Activated naive CD4-positive, alpha-beta T cell treated with anti-CD3 and anti-CD28 coated beads, Interleukin-2, amount 50 U/mL, for 72 hours (primary cell): ENCODE measurements at places on chromosomes 4 and X. TPM values are rescaled to one million over a fixed set of nuclear protein-coding genes. Genes with fewer than 3 reads are reported as not detected.

DNA sequence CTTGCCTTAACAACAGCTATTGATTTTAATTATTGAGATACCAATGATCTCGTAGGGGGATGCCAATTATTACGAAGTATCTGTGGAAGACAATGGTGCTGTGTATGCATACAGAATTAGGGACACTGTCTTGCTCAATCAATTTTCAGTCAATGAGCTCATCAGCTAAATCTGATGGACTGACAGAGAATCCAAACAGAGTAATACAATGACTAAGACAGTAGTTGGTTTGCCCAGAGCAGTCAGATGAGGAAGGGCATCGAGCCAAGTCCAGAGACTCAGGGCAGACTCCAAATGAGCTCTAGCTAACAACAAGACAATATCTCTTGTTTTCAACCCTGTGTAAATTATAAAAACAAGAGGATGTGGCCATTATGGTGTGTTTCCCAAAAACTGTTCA is 14.7 kb upstream of the GSX2 start:
- no peak for DNase-seq

DNA sequence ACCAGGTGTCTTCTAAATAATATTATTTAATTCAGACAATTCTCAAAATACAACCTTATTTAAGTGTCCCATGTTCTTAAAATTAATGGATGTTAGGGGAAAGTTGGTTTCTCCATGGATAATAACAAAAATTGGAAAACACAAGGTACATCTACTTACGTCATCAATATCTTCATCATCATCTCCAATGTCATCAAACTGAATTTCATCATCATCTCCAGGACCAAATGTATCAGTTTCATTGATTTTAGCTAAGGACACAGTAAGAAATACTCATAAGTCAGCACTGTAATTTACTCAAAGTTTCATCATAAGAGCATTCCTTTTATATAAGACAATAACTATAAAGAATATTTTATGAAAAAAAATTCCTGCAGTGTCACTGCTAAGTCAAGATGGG is 11.3 kb downstream of the EIF1AX start:
- DNase-seq = no peak

DNA sequence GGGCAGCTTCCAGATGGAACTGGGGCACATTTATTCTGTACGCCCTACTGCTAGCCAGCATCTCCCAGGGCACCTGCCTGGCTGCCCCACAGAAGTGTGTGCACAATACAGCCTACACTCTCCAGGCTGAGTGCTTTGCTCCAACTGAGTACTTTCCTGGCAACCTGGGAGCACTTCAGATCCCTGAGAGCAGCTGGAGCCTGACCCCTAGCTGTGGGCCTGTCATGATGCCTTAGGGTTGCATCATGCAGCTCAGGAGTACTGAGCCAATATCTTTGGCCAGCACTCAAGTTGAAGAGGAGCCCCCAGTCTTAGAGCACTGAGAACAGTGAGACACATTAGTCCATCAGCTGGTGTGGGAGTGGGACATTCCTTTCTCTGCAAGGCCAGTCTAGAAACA is 321.9 kb downstream of the CFAP47 start:
- no peak for DNase-seq

GRCh38 chr4:1770791-1771231 is 22.3 kb upstream of the FGFR3 start:
- no peak for DNase-seq

- DNase-seq = no peak
These were observed 243.3 kb downstream of the LDB2 start for GRCh38 chr4:16655111-16655510.

DNA sequence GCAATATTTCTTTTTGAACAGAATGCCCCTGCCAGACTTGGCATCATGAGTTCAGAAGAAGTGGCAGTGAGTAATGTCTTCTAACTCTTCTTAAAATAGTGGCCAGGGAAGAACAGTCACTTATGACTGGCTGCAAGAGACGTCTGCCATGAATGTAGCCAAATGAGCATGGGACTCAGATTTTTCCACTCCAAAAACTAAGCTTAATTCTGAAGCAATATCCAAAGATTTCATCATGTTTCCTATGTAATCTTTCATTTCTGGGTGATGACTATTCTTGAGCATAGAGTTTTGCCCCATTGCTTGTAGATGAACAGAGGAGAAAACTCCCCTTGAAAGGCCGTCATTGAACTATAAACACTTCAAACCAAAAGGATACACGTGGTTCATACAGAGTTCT is 11.8 kb downstream of the AMBN start:
- no peak for DNase-seq

DNA sequence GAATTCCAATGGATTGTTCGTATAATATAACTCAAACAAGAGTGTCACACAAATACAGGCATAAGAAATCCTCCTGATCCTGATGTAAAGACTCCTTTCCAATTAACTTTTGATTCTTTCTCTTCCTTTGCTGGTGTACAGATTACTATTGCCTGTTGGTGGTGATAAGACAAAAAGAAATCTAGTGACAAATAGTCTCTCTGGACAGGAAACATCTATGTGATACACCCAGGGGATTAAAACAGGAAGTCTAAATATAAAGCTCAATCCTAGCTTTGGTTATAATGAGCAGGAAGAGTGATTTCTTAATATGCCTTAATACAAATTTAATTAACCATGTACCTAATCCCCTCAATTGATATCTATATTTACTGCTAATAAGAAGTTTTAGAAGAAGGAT is 45.1 kb downstream of the ARHGEF6 start:
- no peak for DNase-seq

DNA sequence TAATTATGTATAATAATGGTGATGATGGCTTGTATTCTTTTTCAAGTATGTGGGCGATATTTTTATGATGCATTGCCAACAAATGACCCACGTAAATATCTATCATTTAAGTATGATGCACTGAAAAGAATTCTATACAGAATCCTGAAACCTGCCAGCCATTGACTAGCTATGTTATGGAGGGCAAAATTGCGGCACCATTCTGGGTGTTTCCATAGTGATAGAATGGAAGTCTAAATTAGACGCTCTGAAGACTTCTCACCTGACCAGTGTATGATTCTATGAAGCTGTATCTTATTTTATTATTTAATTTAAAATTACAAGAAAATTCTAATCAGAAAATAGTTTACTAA is 677 bp upstream of the CENPC start:
- DNase-seq = no peak

The PIGA gene
- total RNA-seq = 36.8 TPM

The NSG1 gene
- total RNA-seq = 0.25 TPM

The MAP7D2 gene
- total RNA-seq = 0.18 TPM
